ENCODE measurements at places on chromosomes 3 and 15.

GRCh38 chr15:25800761-25801515 lies 62.2 kb downstream of the ATP10A start:
- DNase-seq: no peak

GRCh38 chr3:129794311-129795185 lies 99.0 kb downstream of the TMCC1 start:
- no peak for DNase-seq

- DNase-seq: no peak
Measured at GRCh38 chr3:185852635-185853034, 27.8 kb upstream of the IGF2BP2 start.

DNA sequence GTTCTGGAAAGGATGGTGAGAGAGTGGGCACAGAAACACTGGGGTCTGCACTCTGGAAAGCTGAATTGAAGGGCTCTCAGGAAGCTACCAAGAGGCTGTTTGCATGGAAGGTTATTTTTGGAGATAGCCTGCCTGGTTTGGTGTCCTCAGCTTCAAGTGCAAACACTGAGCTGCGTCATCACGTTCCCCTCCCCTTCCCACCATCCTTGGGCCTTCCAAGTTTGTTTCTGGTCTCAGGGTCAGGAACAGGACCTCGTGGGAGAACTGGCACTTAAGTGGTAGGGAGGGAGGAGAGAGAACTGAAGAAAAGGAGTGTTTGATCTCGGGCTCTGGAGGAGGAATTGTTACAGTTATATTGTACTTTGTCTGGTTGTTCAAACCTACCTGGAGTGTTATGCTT lies 10.6 kb downstream of the ST6GAL1 start:
- DNase-seq: no peak

GRCh38 chr3:144566320-144566719 lies 594.7 kb downstream of the DIPK2A start:
- no peak for DNase-seq

DNA sequence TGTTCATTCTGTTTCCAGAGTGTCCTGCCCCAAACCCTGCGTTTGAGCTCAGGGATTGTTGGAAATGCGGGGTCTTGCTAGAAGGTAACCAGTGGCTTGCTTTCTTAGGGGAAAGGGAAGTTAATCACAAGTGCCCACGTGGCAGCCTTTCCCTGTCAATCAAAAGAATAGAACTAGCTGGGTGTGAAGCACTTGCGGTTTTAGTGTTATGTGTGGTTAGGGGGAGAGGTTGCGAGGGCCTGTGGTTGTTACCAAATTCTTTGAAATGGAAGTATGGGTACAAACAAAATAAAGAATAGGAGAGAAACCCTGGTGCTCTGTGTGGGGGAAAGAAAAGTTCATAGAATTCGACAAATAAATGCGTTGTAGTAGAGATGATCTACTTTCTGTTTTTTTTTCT lies 67.6 kb downstream of the FNDC3B start:
- DNase-seq: peak; percentile 30
